Kidney (tissue), 22 donors: ENCODE measurements at places on chromosomes 3 and 15.

GRCh38 chr15:84914909-84915605 is 30.6 kb downstream of the SLC28A1 start:
- peak; percentile 92 for DNase-seq
- H3K4me1 ChIP-seq, result peaks cover 15% of the 10 kb centered on the region
- H3K4me3 ChIP-seq, result no peak overlapping the region
- no peaks in the 10 kb centered on the region for H3K27me3 ChIP-seq

GRCh38 chr3:9902372-9903237 is at the start of gene IL17RE:
IL17RE (plus strand) TSS chr3:9902848; CDS start chr3:9902933, 85 bp downstream.
- peak within 1 kb of the TSS; percentile 7 for H3K27ac ChIP-seq
- no peaks in the 10 kb centered on the region for H3K36me3 ChIP-seq
- peaks cover 18% of the 10 kb centered on the region for H3K4me1 ChIP-seq
- peak within 1 kb of the TSS; percentile 65 for H3K4me3 ChIP-seq

GRCh38 chr3:104982130-104982529 is 384.6 kb upstream of the ALCAM start:
- no peak overlapping the region for H3K4me3 ChIP-seq
- no peak overlapping the region for H3K27ac ChIP-seq
- no peaks in the 10 kb centered on the region for H3K36me3 ChIP-seq
- DNase-seq, result no peak
- no peaks in the 10 kb centered on the region for H3K4me1 ChIP-seq
- no peaks in the 10 kb centered on the region for H3K27me3 ChIP-seq

DNA sequence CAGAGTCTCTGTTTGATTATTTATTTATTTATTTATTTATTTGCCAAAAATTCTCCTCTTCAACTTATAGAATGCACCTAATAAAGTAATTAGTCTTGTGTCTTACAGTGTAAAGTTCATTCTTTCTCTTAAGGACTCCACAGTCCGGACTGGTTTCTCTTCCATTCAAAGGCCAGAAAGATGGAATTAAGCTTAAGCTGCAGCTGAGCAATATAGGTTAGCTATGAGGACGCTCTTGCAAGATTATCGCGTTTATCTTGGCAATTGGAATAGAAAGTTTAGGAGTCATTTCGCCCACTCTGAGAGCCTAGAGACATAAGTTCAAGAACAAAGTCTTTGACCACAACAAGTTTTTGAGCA is 15.0 kb downstream of the TAGLN3 start:
- no peak overlapping the region for H3K27ac ChIP-seq
- H3K4me1 ChIP-seq, result no peaks in the 10 kb centered on the region
- no peaks in the 10 kb centered on the region for H3K27me3 ChIP-seq
- H3K36me3 ChIP-seq, result no peaks in the 10 kb centered on the region
- H3K4me3 ChIP-seq, result no peak overlapping the region

GRCh38 chr3:182182531-182182968 is 470.8 kb downstream of the SOX2 start:
- no peak overlapping the region for H3K4me3 ChIP-seq
- no peaks in the 10 kb centered on the region for H3K27me3 ChIP-seq
- no peak for DNase-seq
- H3K27ac ChIP-seq, result no peak overlapping the region

DNA sequence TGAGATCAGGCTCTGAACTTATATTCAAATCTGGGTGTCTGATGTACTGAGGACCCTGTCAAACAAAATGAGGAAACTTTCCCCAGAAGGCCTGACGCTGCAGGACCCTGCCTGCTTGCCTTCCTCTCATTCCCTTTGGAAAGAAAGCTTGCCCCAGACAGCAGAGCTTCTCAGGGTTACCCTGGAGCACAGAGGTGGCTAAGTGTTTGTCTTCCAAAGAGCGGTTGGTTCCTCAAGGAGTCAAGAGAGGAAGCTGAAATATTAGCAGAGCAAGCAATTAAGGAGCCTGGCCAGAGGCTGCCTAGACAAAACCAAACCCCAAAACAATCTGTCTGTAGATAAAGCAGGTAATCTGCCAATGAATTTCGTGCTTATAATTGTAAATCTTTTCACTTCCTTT is 175.3 kb downstream of the NR1D2 start:
- no peaks in the 10 kb centered on the region for H3K36me3 ChIP-seq
- H3K27ac ChIP-seq, result no peak overlapping the region
- H3K27me3 ChIP-seq, result no peaks in the 10 kb centered on the region

- H3K4me1 ChIP-seq, result no peaks in the 10 kb centered on the region
- H3K27ac ChIP-seq, result no peak overlapping the region
- H3K36me3 ChIP-seq, result no peaks in the 10 kb centered on the region
- H3K4me3 ChIP-seq, result no peak overlapping the region
- no peak for DNase-seq
Measured at GRCh38 chr3:131749826-131750225, 247.1 kb upstream of the MRPL3 start.

- H3K27ac ChIP-seq, result no peak overlapping the region
- H3K4me1 ChIP-seq, result peaks cover 3% of the 10 kb centered on the region
- no peaks in the 10 kb centered on the region for H3K36me3 ChIP-seq
- DNase-seq, result no peak
Measured at GRCh38 chr3:31356941-31357340, 175.8 kb upstream of the STT3B start.

- H3K27ac ChIP-seq, result no peak overlapping the region
- no peaks in the 10 kb centered on the region for H3K36me3 ChIP-seq
- no peaks in the 10 kb centered on the region for H3K27me3 ChIP-seq
- H3K4me3 ChIP-seq, result no peak overlapping the region
- H3K4me1 ChIP-seq, result no peaks in the 10 kb centered on the region
Measured at GRCh38 chr15:100306098-100306497, 35.7 kb downstream of the ADAMTS17 start.

DNA sequence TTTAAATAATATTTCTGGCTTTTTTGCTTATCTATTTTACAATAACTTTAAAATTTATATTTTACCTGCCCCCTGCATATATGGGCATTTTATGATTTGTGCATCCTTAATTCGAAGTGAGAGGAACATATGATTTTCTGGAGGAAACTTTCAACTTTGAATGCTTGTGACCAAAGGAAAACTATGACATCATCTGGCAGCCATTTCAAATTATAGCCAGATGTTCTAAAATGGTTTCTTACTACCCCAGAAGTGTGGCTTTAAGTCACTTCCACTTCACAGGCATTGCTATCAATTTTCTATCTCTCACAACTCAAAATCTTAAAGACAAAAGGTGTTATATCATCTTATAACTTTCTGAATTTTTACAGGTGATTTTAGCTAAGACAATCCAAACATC is 508.8 kb downstream of the RBMS3 start:
- no peak overlapping the region for H3K27ac ChIP-seq
- H3K27me3 ChIP-seq, result no peaks in the 10 kb centered on the region
- H3K4me3 ChIP-seq, result no peak overlapping the region
- no peaks in the 10 kb centered on the region for H3K4me1 ChIP-seq
- no peak for DNase-seq

DNA sequence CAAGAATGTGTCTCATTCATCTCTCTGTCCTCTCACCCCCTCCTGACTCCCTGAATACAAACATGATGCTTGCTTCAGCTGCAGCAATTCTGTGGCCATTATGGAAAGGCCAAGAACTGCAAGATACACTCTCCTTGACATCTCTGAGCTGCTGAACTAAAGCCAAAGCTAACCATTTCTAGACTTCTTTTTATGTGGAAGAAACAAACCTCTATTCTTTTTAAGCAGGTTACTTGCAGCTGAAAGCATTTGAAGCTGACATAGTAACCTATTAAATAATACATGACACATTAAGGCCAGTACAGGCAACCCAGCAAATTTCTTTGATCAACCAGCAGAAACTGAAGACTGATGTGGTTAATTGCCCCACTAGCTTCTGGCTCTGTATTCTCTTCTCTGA is 17.5 kb downstream of the FHIT start:
- no peaks in the 10 kb centered on the region for H3K36me3 ChIP-seq
- DNase-seq, result peak; percentile 48
- no peaks in the 10 kb centered on the region for H3K27me3 ChIP-seq
- H3K4me3 ChIP-seq, result no peak overlapping the region
- no peaks in the 10 kb centered on the region for H3K4me1 ChIP-seq

GRCh38 chr3:17125738-17126442 is 241.1 kb downstream of the PLCL2 start:
- H3K4me3 ChIP-seq, result no peak overlapping the region
- no peak for DNase-seq
- no peaks in the 10 kb centered on the region for H3K27me3 ChIP-seq
- H3K36me3 ChIP-seq, result no peaks in the 10 kb centered on the region
- H3K27ac ChIP-seq, result no peak overlapping the region

- no peaks in the 10 kb centered on the region for H3K27me3 ChIP-seq
- no peaks in the 10 kb centered on the region for H3K36me3 ChIP-seq
- DNase-seq, result no peak
- no peak overlapping the region for H3K4me3 ChIP-seq
- no peak overlapping the region for H3K27ac ChIP-seq
- H3K4me1 ChIP-seq, result no peaks in the 10 kb centered on the region
Measured at GRCh38 chr3:182516597-182517336, 276.5 kb upstream of the ATP11B start.

DNA sequence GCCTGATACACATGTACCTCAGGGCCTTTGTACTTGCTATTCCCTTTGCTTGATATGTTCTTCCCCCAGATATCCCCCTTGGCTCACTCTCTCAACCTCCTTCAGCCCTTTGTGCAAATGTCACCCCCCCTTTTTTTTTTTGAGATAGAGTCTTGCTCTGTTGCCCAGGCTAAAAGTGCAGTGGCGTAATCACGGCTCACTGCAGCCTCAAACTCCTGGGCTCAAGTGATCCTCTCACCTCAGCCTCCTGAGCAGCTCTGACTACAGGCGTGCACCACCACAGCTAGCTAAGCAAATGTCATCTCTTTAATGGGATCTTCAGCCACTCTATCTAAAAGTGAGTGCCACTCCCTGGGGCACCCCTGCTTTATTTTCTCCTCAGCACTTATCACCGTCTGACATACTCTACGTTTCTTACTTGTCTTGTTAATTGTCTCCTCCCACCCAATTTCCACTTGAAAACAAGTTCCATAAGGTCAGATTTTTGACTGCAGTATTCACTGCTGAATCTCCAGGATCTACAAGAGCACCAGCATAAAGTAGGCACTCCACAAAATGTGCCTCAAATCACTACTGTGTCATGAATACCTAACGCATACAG is 14.6 kb downstream of the IP6K2 start:
- H3K27me3 ChIP-seq, result no peaks in the 10 kb centered on the region
- H3K27ac ChIP-seq, result no peak overlapping the region
- H3K4me1 ChIP-seq, result no peaks in the 10 kb centered on the region

DNA sequence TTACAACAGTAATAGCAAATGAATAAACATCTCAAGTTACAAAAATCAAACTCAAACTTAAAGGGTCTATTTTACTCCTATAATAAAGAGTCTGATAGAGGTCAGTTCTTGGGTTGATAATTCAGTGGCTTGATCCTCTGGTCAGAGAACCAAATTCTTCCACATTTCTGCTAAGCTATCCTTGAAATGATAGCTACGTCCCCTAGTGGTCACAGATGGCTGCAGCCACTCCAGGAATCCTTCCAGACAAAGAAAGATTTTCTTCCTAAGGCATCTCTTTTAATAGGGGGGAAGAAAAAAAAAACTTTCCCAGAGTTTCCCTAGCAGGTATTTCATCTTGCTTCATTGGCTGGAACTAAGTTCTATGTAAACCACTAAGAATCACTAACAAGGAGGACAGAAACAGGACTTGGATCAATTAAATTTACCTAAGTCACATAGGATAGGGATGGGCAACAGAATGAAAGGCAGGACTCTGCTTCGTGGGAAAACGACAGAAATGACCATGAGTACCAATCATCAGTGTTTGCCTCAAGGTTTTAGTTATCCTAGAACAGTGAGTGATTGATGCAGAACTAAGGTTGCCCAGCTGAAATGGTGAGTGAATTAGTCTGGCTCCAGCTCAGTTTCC is 160.7 kb downstream of the STAC start:
- H3K4me3 ChIP-seq, result no peak overlapping the region
- no peak for DNase-seq
- no peaks in the 10 kb centered on the region for H3K36me3 ChIP-seq

GRCh38 chr3:10994306-10994705 is 1.8 kb downstream of the SLC6A1 start:
- no peaks in the 10 kb centered on the region for H3K36me3 ChIP-seq
- peaks cover 22% of the 10 kb centered on the region for H3K27me3 ChIP-seq
- no peak for DNase-seq
- no peak overlapping the region for H3K4me3 ChIP-seq

- H3K27ac ChIP-seq, result no peak overlapping the region
- H3K27me3 ChIP-seq, result no peaks in the 10 kb centered on the region
- no peak overlapping the region for H3K4me3 ChIP-seq
- DNase-seq, result no peak
- H3K36me3 ChIP-seq, result no peaks in the 10 kb centered on the region
- H3K4me1 ChIP-seq, result no peaks in the 10 kb centered on the region
Measured at GRCh38 chr3:189797103-189797750, 166.0 kb downstream of the TP63 start.

DNA sequence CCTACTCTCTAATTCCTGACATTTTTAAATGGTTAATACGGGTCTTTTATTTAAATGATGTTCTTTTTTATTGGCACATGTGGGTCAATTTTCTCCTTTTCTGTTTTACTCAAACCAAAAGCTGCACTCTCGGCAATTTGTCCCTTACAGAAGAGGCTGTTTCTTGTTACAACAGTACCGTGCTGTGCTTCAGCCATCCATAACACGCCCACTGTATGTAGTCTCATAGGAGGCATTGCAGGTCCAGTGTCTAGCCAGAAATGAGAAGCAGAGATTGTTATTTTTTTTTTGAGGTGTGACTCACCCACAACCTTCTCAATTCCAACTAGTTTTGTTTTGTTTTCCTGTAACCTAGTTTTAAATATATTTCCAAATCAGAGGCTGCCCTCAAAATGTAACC is 164.6 kb downstream of the GMNC start:
- no peaks in the 10 kb centered on the region for H3K4me1 ChIP-seq
- H3K4me3 ChIP-seq, result no peak overlapping the region
- H3K27ac ChIP-seq, result no peak overlapping the region
- H3K36me3 ChIP-seq, result no peaks in the 10 kb centered on the region
- no peaks in the 10 kb centered on the region for H3K27me3 ChIP-seq
